ENCODE measurements at places on chromosomes 12 and 14.

DNA sequence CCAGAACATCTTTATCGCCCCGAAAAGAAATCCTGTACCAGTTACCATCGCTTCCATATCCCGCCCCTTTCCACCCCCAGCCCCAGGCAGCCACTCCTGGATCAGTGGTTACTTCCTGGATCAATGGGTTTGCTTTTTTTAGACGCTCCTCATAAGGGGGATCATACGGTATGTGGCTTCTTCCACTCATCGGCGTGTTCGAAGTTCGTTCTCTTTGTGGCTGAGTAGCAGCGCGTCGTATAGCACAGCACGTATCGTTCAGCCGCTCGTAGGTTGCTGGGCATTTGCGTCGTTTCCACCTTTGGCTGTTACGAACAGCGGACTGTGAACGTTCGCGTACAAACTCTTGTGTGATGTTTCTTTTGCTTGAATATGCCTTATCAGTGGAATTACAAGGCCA is 1.8 kb downstream of the NOC4L start:
- DNase-seq: no peak

DNA sequence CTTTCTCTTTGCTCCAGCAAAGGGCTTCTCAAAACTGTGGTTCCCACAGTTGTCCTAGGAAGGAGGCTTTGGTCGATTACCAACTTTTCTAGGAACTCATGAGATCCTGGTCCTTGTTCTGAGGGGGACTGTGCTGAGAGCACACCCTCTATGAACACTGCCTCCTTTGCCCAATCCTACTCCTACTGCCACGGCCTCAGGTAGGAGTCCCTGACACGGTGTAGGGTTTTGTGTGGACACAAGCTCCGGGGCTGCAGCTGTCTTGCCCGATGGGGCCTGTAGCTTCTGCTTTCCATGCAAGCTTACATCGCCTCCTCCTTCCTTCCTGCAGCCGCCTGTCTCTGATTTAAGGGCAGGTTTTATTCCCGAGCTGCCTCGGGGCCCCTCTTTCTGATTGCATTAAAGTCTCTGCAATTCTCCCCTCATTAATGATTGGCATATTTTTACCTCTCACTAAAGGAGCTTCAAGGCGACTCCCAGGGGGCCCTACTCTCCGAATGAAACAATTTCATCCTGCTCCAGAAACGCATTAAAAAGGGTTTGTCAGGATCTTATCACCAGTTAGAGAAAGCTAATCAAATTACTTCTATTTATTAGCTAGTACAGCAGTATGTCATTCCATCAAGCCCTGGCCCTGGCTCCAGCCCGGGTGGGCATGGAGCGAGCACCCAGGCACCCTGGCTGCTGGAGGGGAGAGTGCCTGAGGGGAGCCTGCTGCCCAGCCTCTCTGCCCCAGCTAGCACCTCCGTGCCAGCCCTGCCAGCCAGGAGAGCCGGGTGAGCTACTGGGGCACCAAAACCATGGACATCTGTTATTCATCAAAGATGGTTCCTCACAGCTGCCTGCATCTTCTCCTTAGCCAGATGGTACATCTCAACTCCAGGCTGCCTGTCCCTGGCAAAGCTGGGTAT is 38.0 kb upstream of the ESRRB start:
- no peak for DNase-seq

- no peak for DNase-seq
These were observed 36.4 kb upstream of the FICD start for GRCh38 chr12:108478611-108479206.

GRCh38 chr12:102059343-102059742 is 2.4 kb downstream of the WASHC3 start:
- no peak for DNase-seq

DNA sequence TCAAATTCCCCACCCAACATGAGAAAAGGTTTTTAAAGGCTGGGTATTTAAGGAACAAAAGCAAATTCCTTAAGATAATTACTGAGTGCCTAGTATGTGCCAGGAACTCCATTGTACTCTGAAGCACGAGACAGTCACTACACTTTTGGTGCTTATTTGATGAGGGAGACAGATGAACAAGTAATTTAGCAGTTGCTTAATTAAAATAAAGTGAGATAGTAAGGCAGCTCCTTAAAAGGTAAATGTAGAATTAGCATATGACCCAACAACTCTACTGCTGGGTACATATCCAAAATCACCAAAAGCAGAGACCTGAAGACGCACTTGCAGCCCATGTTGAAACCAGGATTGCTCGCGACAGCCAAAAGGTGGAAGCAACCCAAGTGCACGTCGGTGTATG is 21.3 kb downstream of the POLE start:
- no peak for DNase-seq

- no peak for DNase-seq
These were observed 466.2 kb upstream of the FLRT2 start for GRCh38 chr14:85063747-85064146.

- DNase-seq: no peak
These were observed 7.5 kb upstream of the NID2 start for GRCh38 chr14:52076334-52076733.

DNA sequence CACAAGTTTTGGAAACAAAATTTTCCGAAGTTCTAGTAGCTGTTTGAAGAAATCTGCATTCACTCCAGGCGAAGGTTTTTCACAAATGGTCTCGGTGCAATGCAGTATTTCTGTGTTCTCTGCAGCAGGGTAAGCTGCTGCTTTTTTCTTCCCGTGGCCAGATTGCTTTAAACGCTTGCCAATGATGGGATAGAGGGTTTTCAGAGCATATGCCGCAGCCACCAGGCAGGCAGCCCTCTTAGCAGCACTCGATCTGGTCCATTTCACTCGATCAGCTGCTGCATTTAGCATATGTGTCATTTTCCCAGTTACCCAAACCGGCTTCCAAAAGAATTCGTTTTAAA is 315 bp downstream of the ABCD2 start:
- no peak for DNase-seq

GRCh38 chr12:128557231-128557630 is 266.5 kb downstream of the SLC15A4 start:
- no peak for DNase-seq

- DNase-seq: no peak
These were observed 31.5 kb upstream of the CRADD start for GRCh38 chr12:93645702-93646101.

DNA sequence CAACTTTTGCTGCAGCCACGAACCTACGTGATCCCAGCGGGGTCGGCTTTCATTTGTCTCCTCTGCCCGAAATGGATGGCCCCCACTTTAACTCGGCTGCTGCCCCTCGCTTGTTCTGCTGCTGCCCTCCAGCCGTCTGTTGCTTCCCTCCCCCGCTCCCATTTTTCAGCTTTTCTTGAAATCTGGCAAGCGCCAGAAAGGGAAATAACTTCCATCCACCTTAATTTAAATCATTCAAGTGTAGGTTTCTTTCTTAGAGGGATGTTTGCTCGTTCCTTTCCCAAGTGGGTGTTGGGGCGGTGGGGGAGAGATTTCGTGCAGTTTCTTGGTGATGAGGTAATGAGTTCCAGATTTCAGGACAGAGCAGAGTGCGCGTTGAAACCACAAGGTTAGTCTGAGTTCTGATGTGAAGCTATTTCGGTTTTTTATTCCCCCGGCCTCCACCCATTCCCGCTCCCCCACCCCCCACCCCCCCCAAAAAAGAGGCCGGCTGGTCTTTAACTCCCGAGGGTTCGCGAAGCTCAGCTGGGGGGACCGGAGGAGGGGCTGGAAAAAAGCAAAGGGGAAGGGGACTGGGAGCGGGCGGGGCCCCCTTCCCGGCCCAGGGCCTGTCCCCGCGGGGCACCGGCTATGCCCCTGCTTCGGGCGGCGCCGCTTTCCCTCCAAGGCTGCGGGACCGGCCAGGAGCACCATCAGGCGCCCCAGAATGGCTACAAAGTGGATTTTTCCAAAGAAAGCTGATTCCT is 2.2 kb upstream of the ZFP36L1 start:
- DNase-seq: peak; percentile 59

- no peak for DNase-seq
These were observed 74.6 kb upstream of the OSBPL8 start for GRCh38 chr12:76634133-76634532.
